ENCODE measurements at places on chromosomes 2 and 18. TPM values are rescaled to one million over a fixed set of nuclear protein-coding genes. Genes with fewer than 3 reads are reported as not detected.

SKOR2 gene
- total RNA-seq: not detected

UGT1A10 gene
- not detected for total RNA-seq

GRCh38 chr2:119350311-119350998 lies 16.2 kb downstream of the C2orf76 start:
- DNase-seq: no peak

GRCh38 chr2:204177977-204178522 lies 241.5 kb downstream of the ICOS start:
- DNase-seq: peak; percentile 34
